ENCODE measurements at places on chromosomes 16 and 17.

GRCh38 chr16:1317479-1318267, 8.2 kb downstream of the UBE2I start:
- no peak for DNase-seq

- DNase-seq: no peak
Observed at GRCh38 chr16:51763072-51763661, 612.1 kb upstream of the SALL1 start.

- no peak for DNase-seq
Observed at GRCh38 chr17:28072936-28073533, 30.6 kb downstream of the NLK start.

DNA sequence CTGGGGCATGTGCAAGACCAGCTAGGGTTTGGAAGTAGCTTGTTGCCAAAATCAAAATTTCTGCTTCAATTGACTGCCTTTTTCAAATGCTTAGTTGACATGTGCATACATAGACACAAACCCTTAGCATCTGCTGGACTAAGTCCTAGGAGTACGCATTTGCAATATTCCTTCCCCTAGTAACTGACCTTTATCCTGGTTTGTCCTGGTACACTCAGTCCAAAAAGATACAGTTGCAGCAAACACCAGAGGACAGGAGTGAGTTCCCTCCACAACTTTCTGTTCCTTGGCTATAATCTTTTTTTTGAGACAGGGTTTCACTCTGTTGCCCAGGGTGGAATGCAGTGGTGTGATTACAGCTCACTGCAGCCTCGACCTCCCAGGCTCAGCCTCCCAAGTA, 290.2 kb upstream of the ERCC4 start:
- no peak for DNase-seq

GRCh38 chr17:82064433-82065192, 991 bp downstream of the DUS1L start:
- DNase-seq: no peak

DNA sequence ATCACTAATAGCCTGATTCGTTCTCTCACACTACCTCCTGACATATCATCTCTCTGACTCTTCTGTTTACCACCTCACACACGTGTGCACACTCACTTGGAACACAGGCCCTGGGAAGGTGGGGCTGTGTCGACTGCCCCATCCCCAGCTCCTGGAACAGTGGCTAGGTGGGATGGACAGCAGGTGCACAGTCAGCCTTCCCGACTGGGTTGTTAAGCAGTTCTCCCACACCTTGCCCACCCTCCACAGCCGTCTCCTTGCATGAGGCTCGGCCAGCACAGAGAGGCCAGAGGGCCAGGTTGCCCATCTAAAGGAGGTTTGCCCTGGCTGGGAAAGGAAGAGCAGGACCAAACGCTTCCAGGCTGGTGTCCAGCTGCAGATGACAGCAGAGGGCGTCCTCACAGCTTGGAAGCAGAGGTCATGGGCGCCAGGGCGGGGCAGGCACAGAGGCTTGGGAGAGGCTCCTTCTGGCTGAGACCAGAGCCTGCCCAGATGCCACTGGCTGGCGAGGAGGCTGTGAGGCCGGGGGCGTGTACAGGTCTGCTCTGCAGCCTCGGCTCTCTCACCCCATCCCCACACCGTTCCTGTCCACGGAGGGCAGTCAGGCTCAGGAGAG, 92.8 kb downstream of the AMFR start:
- peak; percentile 73 for DNase-seq

GRCh38 chr17:77456271-77456950, 315.6 kb downstream of the SEC14L1 start:
- DNase-seq: no peak

- DNase-seq: no peak
Observed at GRCh38 chr16:51035110-51035498, 116.0 kb downstream of the SALL1 start.

- DNase-seq: no peak
Observed at GRCh38 chr16:16007743-16008111, 58.3 kb downstream of the ABCC1 start.

GRCh38 chr17:81566461-81567126, 14.4 kb upstream of the FAAP100 start:
- peak; percentile 92 for DNase-seq

DNA sequence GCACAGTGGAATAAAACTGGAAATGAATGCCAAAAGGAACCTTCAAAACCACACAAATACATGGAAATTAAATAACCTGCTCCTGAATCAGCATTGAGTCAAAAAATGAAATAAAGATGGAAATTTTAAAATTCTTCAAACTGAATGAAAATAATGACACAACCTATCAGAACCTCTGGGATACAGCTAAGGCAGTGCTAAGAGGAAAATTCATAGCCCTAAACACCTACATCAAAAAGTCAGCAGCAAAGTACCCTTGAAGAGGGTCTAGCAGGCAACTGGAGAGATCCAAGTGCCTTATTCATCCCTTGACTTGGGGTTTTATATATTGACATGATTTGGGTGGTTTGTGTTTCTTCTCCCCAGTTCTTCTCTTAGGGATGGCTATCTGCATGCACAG, 294.1 kb downstream of the PMP22 start:
- no peak for DNase-seq

- DNase-seq: no peak
Observed at GRCh38 chr17:77935121-77935571, 23.4 kb upstream of the TNRC6C start.

DNA sequence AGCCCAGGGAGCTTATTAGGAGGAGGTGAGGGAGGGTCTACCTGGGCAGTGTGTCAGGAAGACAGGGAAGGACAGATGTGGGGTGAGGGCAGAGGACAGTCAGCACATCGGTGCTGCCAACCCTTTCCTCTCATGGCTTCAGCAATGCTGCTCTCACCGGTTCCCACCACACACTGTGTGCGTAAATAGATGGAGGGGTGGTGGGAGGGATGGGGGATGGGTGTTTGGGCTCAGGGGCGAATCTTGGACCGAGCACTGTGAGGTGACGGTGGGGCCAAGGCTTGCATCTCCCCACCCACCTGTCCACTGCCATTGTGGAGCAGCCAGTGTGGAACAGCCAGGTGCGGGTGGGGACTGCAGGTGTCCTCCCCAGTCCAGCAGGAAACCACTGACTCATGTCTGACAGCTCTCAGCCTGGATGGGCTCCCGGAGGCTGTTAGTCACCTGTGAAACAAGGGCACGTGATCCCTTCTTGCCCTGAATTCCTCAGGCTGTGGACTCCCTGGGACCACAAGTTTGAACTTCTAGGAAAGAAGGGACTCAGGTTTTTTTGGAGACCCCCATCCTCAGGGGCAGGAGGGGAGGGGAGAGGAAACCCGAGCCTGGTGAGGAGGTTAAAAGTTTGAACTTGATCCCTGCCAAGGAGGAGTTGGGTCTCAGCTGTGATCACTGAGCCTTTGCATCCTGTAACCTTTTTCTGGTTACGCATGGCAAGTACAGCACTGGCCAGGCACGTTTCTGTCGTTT, 42.7 kb upstream of the SMPD3 start:
- no peak for DNase-seq

GRCh38 chr17:64773386-64773835, 111.3 kb upstream of the SMURF2 start:
- no peak for DNase-seq

DNA sequence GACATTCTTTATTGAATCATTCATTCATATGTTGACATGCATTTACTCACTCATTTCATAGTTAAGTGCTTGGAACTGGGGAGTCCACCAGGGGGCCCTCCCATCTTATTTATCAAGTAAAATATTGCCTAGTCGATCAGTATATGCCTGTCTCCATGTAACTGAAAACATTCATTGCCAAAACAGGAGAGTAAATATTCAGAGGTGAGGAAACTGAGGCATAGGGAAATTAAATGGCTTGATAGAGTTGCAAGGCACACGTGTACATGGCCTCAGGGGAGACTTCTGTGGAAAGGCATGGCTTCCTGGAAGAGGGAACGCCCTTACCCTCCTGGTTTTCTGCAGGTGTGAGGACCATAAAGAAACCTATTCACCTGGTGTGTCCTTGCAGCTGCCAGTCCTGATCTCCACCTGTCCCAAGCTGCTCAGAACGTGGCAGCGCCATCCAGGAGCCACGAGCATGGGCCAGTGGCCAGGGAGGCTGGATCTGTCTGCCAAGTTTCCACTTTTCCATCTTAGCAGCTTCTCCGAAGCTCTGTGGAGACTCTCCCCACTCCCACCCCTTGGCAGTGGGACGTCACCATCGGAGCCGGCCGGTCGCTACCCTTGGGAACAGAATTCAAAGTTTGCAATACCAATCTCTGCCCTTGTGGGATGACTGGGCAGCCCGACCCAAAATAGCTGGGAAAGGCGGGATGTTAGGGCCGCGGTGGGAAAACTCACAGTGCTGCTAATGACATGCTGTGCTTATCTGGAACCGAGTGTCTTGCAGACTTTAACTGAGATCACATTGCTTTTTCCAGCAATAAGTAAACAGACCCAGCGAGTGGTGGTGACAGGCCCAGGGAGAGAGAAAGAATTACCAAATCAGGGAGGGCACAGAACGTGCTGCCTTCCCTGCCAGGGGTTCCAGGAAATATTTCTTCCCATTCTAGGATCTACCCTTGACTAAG, 4.1 kb upstream of the C1QTNF1 start:
- DNase-seq: peak; percentile 87
